ENCODE measurements at places on chromosomes 11 and 22.
A peak's percentile ranks its signal among the peaks of the same experiment; 100 is the strongest.

DNA sequence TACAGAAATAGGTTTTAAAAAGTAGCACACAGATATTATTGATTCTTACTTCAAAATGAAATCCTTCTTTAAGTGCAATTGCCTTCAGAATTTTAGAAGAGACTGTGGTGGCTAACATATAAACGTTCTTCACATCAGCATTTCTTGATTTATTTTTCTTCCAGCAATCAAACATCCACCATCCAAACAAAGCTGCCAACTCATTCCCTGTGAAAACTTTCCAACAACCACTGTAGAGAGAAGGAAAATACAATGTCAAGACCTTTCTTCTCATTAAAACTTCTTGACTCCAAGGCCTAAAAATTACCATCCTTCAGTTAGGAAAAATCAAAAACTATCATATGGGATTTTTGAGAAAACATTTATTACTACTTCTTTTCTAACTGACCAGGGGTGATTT is 34.0 kb upstream of the P4HA3 start:
- no peak for DNase-seq

- no peak for DNase-seq
Observed at GRCh38 chr22:25420925-25421904, 143.3 kb upstream of the GRK3 start.

GRCh38 chr11:44728491-44728910 is 1.7 kb downstream of the TSPAN18 start:
- DNase-seq, result no peak

- DNase-seq, result no peak
Observed at GRCh38 chr22:44940130-44940529, 69.7 kb downstream of the PHF21B start.

- no peak for DNase-seq
Observed at GRCh38 chr11:45343444-45343843, 57.3 kb upstream of the SYT13 start.

DNA sequence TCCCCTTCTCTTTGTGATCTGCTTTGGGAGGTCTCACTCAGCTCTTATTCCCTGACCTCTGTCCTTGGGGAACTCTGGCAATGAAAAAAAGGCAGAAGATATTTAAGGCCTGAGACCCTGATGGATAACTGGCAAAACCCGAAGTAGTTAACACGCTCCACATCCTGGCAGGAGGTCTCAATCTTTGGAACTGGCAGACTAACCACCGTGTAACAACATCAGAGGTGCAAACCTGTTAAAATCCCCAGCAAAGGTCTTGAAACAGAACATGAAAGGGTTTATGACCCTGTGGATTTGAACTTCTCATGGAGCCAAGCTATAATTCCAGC is 160.3 kb downstream of the DBX1 start:
- DNase-seq, result no peak

DNA sequence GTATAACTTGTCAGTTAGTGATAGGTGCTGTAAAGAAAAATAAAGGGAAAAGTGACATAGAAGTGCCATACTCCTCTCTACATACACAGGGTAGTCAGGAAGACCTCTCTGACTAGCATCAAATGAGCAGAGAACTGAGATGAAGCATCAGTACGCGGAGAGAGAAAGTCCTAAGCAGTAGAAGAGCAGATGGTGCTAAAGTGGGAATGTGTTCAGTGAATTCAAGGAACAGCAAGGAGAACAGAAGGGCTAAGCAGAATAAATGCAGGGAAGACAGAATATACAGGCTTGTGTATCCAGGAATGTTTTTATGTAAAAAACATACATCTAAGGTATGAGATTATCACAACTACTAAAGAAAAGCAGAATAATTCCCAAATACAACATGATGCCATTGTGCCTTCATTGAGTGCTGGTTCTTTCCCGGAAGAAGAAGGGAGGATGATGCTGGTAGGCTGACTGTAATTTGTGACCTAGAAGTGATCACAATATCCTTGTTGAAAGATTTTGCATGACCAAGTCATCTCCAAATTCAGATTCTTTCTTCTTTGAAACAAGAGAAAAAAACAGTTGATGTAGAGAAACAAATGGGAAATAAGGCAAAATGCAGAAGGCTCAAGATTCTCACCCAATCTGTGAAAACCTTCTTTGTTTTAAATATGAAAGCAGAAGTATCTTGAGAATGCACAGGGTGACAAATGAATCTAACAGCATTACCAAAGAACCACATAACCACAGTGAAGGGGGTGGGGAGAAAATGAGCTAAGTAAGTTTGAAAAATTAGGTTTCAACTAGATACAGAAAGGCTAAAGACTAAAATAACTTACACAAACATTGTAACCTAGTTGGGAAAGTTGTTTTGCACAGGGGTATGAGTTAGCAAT is 20.5 kb downstream of the MRE11 start:
- no peak for DNase-seq

DNA sequence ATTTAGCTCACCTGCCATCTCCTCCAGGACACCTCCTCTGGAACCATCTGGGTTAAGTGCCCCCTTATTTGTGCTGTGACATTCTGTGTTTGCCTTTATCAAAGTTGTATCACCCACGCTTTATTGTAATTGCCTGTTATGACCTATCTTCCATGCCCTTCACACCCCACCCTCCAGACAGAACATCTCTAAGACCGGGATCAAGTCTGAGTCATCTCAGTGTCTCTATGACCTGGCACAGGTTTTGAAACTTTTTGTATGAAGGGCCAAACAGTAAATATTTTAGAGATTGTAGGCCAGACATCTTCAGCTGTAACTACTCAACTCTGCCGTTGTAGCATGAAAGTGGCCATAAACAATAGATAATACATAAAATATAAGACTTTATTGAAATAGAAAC is 161.8 kb downstream of the SPON1 start:
- no peak for DNase-seq

DNA sequence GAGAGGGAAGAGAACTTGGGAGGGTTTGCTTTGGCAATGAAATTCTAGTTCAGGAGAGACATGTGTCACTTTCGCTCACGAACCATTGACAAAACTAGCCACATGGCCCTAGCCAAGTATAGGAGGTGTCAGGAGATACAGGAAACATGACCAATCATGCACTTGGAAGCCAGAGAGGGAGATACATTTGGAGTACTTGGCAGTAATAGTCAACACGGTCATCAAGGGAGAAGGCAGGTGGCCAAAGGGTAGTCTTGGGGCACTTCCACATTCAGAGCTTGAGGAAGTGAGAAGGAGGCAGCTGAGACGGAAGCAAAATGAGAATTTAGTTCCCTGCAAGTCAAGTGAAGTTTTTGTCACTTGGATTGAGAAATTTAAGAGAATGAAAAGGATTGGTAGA is 26.4 kb upstream of the KIRREL3 start:
- DNase-seq, result no peak

DNA sequence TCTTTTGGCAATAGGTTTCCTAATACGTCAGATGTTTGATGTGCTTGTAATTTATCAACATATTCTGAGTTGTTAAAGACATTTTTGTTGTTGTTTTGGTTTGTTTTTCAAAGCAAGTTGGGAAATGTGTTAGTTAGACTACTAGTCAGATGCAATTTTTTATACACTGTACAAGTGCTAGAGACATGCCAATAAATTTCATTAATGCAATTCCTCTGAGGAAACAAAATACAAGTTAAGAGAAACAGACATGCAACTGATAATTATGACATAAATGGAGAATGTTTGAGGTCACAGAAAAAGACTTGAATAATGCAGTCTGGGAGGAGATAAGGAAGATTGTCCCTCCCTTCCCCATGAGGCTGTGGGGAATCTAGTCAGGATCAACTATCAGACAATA is 5.9 kb downstream of the OR51T1 start:
- no peak for DNase-seq

DNA sequence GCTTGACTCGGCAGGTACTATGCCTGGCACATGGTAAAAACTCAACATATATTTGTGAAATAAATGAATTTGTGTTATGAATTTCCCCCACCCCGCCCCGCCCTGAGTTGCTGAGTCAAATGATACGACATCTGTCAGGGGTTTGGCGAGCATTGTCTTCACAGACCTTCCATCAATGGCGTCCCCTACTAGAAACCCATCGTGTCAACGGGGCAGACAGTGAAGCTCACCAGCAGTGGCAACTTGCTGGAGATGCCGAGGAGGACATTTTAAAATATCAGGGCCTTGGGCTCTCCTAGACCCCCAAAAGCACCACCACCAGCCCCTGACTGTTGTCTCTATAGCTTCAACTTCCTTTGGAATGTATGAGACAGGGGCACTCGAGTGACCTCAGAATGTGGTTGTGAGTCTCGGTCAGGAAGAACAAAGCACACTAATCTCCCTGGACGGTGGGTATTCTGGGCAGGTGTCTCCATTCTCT is 761 bp upstream of the NXF1 start:
- peak; percentile 36 for DNase-seq

DNA sequence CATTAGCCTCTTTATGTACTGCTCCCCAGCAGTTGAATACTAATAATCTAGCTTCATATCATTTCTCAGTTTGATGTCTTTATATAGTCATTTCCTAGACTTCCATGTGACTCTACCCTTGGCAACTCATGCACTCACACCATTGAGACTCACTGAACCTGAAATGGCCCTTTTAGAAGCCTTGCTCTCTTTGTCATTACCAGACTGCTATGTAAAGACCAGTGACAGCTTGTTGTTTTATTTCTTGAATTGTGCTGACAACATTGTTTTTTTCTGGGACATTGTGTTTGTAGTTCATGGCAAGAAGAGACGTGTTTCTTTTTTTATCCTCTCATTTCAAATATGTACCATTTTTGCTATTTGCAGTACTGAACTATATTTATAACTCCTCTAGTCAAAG is 256.5 kb downstream of the CNTN5 start:
- no peak for DNase-seq

GRCh38 chr22:50228366-50228765 is 16.5 kb downstream of the TUBGCP6 start:
- DNase-seq, result no peak

DNA sequence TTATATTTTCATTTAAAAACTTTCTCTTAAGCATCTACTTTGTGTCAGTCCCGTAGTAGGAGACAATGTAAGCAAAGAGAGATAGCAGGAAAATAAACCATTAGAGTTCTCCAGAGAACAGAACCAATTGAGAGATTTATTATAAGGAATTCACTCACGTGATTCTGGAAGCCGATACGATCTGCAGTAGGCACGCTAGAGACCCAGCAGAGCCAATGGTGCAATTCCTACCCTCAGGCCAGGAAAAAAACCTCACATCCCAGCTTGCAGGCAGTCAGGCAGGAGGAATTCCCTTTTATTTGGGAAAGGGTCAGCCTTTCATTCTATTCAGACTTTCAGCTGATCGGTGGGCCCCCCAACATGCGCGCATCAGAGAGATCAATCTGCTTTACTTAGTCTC is 7.3 kb upstream of the PLEKHA7 start:
- DNase-seq, result no peak

DNA sequence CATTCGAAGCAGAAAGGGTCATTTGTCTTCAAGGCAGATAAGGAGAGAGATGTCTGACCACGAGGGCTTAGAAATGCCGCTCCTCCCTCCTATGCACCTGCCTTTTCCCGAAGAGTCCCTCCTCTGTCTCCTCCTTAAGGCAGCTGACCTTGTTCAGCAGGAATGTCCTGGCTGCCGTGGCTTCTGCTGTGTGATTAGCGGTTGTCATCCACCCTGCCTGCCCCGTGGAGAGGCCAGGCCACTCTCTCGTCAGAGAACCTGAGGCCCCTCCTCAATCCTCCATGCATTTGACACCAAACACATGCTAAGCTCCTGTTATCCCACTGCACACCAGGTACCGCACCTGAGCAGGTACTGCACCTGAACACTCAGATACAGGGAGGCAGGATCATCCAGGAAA is 834.6 kb downstream of the TBC1D22A start:
- DNase-seq, result no peak
